Tongue (tissue), 3 donors: ENCODE measurements at places on chromosomes 11 and 22. TPM values are rescaled to one million over a fixed set of nuclear protein-coding genes. Genes with fewer than 3 reads are reported as not detected.
A peak's percentile ranks its signal among the peaks of the same experiment; 100 is the strongest.

CCDC88B gene
- total RNA-seq, result 6.4 TPM

SMIM35 gene
- total RNA-seq, result not detected

MAPK8IP2 gene
- total RNA-seq, result 1.2 TPM

DNA sequence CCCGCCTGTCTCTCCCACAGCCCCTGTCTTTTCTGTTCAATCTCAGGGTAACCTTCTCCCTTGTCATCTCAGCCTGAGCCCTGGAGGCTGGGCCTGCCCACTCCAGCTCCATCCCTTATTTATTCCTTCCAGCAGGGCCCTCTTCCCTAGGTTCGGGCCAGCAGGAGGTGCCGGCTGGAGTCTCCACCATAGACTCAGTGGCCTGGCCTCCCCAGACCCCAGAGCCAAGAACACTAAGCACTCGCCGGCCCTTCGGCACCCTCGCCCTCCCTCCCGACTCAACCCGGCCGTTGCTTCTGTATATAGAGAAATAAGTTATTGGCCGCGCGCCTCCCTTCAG lies 1.4 kb upstream of the RAB1B start:
- DNase-seq, result no peak

DNA sequence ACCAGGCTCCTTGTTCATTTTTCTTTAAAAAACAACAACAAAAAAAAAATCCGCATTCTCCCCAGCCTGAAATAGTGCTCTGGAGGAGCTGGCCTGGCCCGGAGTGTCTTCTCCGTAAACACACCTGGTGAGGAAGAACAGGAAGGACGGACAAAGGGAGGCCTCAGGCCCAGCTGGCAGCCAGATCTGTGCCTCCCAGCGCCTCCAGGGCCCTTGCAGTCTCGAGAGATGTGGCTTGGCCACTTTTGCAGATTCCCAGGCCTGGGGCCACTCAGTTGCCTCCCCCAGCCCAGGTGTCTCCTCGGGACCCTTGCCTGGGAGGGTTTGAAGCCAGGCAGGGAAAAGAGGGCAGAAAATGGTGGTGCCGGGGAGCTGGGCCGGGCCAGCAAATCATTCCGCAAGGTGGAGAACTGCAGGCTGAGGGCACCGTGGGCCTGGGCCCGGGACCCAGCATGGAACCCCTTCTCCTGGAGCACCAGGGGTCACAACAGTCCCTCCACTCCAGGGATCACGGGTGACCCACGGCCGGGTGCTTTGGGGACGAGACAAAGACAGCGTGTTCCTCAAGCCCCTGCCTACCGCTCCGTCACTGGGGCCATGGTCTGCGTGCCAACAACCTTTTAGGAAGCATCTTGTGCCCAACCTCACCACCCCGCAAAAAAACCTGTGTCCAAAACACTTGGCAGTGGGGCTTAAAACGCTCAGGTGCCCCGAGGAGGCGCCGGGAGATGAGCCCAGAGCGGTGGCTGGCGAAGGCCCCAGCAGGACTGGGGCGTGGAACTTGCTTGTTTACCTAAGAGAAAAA lies 67.1 kb upstream of the WNT7B start:
- DNase-seq, result peak; percentile 41

- no peak for DNase-seq
These were observed 804.1 kb upstream of the ANO3 start for GRCh38 chr11:25527841-25528240.

- no peak for DNase-seq
These were observed 1.9 kb upstream of the CTSF start for GRCh38 chr11:66570079-66570849.

DNA sequence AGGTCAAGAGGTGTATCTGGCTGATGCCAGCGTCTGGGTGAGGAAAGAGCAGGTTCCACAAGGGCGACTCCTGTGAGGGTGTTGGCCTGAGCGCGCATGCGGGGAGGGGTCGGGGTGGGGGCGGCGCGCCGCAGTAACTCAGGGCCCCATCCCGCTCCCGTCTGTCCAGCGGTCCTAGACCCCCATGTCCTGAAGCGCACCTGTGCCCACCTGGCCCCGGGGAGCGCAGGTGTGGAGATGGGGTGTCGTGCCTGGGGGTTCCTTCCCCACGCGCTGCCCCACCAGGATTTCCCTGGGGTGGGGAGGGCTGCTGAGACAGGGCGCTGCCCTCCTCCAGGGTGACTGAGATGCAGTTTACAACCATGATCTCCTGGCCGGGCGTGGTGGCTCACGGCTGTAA lies 20.9 kb downstream of the RNH1 start:
- DNase-seq, result no peak

DNA sequence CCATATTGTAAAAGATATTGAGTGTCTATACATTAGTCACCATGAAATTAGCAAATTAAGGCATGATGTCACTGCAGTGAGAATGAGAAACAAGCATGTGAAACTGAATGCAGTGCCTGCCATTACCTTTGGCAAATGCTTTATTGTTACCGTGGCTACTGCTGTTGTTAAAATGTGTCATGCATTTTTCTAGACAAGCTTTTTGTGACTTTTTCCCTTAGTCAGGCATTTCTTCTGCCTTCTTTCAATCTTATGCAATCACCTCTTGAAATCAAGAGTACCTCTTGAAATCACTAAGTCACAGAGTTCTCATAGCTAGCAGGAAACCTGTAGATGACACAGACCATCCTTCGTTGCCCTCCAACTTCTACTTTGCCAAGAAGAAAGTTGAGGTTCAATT lies 461.7 kb upstream of the TENM4 start:
- peak; percentile 13 for DNase-seq

- no peak for DNase-seq
These were observed 64.1 kb downstream of the ATM start for GRCh38 chr11:108286956-108287355.

- DNase-seq, result peak; percentile 44
These were observed at the start of gene OVOL1 for GRCh38 chr11:65786786-65787636. Gene OVOL1 (plus strand): TSS chr11:65787063. CDS start chr11:65787374, 311 bp downstream.

- DNase-seq, result peak; percentile 90
These were observed 23.3 kb downstream of the ARL14EP start for GRCh38 chr11:30346068-30346688.

GRCh38 chr11:66727282-66728037 lies 1.6 kb downstream of the SPTBN2 start:
- no peak for DNase-seq

DNA sequence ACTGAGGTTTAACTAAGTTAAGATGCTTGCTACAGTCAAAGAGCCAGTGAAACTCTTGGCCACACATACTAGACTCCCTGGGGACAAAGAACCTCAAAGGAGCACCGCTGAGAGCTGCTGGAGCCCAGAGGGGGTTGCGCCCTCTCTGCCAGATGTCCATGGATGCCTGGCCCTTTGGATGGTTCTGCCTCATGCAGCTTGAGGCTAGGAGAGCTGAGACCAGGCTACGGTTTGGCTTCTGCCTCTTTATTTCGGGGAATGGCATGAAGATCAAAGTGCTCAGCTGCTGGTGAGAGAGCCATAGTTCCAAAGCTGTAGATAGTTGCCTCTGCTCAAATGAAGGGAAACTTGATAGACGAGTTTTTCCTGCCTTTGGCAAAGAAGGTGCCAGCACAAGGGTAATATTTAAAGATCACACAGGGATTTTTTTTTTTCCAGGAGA lies 43.0 kb downstream of the RASSF10 start:
- DNase-seq, result peak; percentile 52

DNA sequence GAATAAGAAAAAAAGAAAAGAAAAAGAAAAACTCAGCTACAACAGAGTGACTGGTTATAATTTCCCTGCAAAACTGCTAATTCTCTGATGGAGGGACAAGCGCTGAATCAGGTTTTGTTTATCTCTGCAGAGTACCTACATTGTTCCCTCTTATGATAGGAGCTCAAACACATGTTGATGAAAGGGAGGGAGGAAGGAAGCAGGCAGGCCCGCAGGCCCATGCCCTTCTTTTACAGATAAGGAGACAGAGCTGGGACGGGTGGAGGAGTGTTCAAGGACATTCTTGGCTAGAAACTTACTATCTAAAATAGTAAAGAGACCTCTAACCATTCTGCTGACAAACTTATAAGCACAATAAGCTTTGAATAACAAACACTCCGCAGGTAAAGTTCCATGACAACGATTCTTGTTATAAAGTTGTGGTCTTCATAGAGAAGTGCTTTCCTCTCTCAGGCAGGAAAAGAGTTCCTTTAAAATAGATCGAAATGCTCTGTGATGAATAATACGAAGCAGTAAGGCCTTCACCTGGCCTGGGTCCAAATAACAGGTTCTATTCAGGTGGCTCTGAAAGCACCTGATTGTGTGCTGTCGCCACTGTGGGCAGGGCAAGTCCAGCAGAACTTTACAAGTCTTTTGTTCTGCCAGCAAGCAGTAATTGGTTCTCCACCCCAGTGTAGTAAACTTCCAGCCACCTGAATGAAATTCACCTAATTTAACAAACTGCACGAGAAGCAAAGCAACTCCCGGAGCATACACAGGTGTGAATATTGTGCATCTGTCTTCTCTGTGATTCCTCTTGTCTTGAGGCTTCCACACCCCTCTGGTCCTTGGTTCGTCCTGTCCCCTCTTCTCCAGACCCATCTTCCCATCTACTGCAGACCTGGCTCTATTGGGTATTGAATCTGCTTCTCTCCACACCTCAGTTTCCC lies 15.3 kb upstream of the MICAL2 start:
- no peak for DNase-seq

- no peak for DNase-seq
These were observed 48.6 kb downstream of the ZC3H12C start for GRCh38 chr11:110141812-110142211.

DNA sequence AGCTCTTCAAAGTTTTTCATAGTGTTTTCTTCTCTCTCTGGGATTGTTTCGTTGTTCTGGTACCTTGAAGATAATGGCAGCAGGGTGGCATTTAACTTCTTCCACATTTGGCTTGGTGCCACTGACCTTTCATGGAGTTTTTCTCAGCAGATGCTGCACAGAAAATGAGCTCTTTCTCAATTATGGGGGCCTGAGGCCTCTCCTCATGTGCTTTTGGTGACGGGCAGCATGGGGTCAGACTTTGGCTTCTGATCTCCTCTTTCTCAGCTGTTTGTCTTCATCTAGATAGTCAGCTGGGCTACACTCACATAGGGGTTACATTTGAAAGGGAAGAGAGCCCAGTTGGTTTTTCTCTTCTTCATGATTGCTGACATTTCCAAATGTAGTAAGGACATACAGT lies 76.3 kb downstream of the FAT3 start:
- peak; percentile 30 for DNase-seq

GRCh38 chr11:13868710-13869397 lies 93.7 kb upstream of the SPON1 start:
- DNase-seq, result no peak

GRCh38 chr11:45168366-45169130 lies 22.1 kb downstream of the PRDM11 start:
- no peak for DNase-seq

- DNase-seq, result peak; percentile 6
These were observed 28.5 kb downstream of the DCDC1 start for GRCh38 chr11:31340903-31341572.

- no peak for DNase-seq
These were observed 2.5 kb downstream of the FKBP2 start for GRCh38 chr11:64243236-64243854.

- no peak for DNase-seq
These were observed at the start of gene KRTAP5-10 for GRCh38 chr11:71565263-71565662. Gene KRTAP5-10 (plus strand): TSS chr11:71565563. CDS start chr11:71565588, 25 bp downstream.

- DNase-seq, result no peak
These were observed 5.5 kb upstream of the IRAG1 start for GRCh38 chr11:10699072-10699471.

DNA sequence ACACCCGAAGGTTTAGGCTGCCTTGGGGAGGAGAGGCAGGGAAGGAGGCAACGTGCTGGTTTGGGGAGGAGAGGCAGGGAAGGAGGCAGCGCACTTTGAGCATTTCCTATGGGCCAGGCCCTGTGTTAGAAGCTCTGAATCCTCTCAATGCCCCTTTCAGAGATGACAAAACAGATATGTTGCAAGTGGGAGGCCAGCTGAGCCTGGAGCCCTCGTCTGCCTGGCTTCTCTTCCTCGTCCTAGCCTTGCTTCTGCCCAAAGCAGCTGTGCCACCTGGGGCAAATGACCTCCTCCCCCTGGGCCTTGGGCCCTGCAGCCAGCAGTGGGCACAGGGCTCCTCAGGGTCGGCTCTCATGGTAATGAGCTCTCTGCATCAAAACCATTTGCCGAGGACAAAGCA lies 15.3 kb upstream of the LRRC32 start:
- no peak for DNase-seq

GRCh38 chr11:117345039-117345438 lies 17.4 kb downstream of the CEP164 start:
- DNase-seq, result no peak

DNA sequence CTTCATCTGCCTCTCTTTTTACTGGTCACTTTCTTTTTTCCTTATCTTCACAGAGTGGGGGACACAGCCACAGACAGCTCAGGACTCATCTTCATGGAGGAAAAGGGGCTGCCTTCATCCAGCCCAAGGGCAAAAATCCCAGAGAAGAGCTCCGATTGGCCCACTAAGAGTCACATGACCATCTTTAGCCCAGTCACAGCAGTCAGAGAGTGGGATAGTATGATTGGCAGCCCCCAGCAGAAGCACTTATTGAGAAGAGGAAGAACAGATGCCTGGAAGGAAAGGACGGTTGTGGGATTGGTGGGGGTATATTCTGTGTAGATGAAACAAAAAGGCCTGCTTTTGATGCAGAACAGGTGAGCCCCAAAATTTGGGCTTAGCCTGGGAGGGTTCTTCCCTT lies 77.8 kb downstream of the MN1 start:
- no peak for DNase-seq
